ENCODE measurements at places on chromosomes 5 and 9.

DNA sequence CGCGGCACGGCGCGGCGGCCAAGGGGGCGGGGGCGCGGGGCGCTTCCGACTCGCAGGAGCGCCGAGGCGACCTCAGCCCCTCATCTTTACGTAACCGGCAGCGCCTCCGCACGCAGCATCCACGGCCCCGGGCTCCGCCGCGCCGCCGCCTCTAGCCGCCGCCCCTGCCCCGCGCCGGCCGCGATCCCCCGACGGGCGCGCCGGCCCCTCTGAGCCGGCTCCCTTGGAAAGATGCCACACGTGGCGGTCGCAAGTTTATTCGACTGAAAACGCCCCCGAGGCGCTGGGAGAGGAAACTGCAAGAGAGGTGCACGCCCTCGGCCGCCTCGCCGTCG is 1.0 kb downstream of the KLF9 start:
- DNase-seq: no peak

- DNase-seq: no peak
These were observed 3.9 kb upstream of the RALGDS start for GRCh38 chr9:133124907-133125275.

DNA sequence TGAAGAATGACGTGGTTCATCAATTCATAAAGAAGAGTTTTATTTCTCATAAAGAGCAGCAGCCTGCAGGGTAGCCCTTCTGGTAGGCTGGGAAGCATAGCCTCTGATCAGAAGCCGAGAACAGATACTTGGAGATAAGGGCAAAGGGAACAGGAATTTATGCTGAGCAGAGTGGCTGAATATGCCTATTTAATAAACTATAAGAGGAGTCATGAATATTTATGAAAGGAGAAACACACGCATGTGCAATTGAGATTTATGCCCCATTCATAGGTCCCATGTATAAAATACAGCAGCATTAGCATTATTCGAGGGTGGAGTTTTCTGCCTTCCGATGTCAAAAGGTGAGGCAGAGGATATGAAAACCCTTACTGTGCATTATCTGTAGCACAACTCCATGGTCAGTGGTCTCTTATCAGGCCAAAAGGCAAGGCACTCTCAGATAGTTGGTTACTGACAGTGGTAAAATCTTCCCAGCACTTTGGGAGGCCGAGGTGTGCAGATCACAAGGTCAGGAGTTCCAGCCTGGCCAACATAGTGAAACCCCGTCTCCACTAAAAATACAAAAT is 569.1 kb downstream of the ACTL7B start:
- DNase-seq: no peak

DNA sequence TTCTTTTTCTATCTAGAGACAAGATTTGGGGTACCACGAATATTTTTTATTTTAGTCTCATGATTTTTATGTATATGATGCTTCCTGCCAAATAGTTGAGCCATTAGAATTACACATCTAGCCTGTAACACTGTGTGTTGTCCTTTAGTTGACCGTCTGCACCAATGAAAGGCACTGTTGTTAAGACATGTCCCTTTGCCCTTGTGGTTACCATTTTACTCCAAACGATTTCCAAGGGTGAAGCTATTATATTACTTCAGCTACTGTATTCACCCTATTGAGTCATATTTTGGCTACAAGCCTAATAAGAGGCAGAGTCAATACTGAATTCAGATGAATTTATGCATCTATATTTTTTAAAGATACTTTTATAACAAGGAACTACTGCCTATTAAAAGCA is 207.6 kb downstream of the CETN3 start:
- no peak for DNase-seq

DNA sequence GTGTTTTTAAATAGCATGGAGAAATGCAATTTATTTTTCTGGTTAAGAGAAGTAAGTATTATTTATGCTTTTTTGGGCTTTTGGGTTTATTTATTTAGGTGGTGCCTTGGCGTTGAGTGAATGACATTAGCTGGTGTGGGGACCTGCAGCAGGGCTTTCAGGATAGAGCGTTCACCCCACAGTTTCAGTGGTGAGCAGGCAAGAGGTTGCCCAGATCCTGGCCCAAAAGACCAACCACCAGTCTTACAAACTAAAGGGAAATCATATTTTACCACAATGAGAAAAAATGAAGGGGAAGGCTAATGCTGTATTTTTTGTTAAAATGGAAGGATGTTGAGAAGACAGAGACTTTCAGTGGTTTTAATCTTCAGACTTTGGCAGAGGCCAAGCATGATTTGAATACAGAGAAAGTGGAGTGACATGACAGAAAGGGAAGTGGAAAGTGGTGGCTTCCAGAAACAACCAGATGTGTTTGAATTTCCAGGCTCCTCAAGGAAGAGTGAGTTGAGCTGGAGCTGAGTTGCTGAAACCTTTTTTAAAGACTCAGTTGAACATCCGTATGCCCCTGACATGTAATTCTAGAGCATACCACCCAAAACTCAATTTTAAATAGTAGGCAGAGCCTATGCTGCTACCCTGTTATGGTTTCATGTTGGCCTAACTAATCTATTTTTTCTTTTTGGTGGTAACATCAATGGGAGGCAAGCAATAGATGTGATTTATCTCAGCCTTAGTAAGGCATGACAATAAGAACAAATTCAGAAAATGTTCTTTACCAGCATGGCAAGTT is 94.8 kb downstream of the AOPEP start:
- no peak for DNase-seq

- DNase-seq: peak; percentile 30
These were observed 55.9 kb downstream of the NSUN2 start for GRCh38 chr5:6576861-6577501.

- no peak for DNase-seq
These were observed 411.0 kb downstream of the MAT2B start for GRCh38 chr5:163916376-163916775.

DNA sequence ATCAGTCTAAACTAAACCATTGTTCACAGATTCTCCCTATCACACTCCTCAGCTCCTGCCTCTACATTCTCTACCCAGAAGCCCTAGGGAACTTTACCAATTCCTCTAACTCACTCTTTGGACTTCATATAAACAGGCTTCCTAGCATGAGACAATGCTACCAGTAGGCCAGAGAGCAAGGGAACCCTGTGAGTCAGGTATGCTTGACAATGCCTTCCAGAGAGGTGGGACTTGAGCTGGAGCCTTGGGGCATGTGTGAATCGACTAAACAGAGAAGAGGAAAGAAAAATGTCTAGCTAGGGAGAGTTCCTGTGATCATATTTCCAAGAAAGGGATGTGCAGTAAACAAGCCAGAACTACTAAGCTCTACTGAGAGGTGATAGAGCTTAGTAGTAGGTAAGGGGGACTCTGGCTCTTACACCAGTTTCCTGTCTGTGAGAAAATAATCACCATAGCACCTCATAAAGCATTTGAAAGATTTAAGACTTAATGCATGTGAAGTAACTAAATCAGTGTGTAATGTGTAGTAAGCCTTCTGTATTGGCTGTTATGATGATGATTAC is 6.4 kb upstream of the RFK start:
- DNase-seq: no peak

- no peak for DNase-seq
These were observed 4.5 kb downstream of the TTC23L start for GRCh38 chr5:34843497-34843896.

DNA sequence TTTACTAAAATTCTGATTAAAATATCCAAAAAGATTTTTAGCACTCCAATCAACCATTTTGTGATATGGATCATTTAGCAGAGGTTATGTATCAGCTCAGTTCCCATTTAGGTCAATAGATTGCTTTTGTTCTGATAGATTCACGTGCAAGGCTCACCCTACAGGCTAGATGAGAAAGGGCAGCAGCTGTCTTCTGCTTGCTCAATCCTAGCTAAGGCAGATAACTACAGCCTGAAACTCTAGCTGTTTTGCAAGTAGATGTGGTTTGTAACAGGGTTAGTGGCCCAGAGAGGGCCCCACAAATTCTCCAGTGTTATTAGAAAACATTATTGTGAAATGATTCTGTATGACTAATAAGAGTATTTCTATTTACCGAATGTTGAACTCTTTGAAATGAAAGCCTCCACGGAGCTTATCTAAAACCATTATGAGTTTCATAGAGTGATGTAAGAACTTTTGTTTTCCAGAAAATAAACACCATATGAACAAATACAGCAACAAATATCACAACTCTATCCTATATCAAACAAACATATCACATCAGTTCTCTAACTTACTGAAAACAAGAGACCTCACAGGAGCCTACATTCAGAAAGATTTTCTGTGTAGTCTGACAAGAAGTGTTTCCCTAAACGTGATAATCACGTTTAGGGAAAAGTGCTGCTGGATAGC is 841.9 kb upstream of the ACO1 start:
- peak; percentile 9 for DNase-seq

DNA sequence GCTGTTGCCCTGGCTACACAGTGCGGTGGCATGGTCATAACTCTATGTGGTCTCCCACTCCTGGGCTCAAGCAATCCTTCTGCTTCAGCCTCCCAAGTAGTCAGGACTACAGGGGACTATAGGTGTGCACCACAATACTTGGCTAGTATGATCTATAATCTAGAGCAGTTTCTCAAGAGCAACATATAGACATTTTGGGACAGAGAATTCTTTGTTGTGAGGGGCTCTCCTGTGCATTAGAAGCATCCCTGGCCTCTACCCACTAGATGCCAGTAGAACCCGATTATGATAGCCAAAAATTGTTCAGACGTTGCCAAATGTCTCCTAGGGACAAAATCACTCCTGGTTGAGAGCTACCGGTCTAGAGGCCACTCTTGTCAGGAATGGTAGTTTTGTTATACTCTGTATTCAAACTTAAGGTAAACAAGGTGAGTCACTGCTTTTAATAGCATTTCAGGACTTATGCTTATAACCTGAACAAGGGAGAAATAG is 7.2 kb downstream of the ANKHD1 start:
- no peak for DNase-seq

- DNase-seq: no peak
These were observed 3.7 kb downstream of the PHF24 start for GRCh38 chr9:34961574-34962490.

DNA sequence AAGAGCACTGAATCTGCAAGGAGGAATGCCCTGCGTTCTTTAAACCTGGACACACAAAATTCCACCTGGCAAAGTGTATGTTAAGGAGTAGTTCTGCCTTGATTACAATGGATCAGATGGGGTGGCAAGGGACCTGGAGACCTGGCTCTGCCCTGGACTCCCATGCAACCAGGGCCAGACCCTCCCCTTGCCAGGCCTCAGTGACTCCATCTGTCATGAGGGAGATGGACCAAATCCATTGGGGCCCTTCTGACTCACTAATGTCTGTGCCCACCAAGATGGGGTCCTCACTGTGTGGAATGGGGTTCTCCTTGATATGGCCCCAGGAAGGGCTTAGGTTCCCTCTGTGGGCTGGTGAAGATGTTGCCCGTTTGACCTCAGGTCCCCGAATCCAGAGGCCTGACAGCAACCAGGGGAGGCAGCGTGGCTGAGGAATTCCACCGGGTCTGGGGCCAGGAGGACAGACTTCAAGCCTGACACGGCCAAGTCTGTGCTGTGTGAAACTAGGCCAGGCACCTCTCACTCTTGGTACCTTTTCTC is 100.3 kb downstream of the PAX5 start:
- DNase-seq: no peak

DNA sequence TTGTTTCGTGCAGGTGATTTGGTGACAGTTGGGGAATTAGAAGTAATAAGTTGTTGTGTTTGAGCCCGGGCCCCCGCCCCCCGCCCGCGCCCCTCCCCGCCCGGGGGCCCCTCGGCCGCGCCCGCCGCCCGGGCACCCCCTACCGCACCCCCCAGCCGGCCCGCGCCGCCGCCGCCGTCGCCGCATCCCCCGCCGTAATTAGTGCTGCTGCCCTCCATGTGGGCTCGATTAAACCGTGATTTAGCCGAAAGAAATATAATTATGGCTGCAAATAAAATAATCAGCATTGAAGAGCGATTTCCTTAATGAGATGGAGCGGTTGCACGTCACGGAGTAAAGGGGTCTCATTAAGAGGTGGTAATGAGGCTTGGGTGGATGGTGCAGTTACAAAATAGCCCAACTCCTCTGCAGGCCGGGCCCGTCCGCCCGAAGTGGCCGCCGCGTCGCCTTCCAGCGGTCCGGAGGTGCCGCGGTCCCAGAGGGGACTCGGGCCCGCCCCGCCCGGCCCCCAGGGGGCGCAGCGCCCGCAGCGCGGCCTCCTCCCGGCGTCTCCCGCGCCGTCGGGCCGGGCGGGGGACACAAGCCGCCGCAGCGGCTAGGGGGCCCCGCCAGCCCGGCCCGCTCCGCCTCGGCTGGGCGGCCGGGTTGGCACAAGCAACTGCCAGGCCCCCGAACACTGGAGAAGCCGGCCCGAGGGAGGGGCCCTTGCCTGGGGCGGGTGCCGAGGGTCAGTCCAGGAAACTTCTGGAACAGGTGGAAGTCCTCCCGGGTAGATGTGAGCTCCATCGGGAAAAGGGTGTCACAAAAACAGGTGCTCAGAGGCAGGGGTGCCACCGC is 6.9 kb upstream of the OTP start:
- DNase-seq: no peak

All from activated CD4-positive, alpha-beta T cell treated with anti-CD3 and anti-CD28 coated beads, Interleukin-2, amount 10 ng/mL, durations not matched to agents 7 days and 5 days (primary cell).